D341Med (cell line): ENCODE measurements at places on chromosomes 12 and 14.

GRCh38 chr14:43165651-43166050 is 1341.4 kb downstream of the FSCB start:
- DNase-seq, result no peak

DNA sequence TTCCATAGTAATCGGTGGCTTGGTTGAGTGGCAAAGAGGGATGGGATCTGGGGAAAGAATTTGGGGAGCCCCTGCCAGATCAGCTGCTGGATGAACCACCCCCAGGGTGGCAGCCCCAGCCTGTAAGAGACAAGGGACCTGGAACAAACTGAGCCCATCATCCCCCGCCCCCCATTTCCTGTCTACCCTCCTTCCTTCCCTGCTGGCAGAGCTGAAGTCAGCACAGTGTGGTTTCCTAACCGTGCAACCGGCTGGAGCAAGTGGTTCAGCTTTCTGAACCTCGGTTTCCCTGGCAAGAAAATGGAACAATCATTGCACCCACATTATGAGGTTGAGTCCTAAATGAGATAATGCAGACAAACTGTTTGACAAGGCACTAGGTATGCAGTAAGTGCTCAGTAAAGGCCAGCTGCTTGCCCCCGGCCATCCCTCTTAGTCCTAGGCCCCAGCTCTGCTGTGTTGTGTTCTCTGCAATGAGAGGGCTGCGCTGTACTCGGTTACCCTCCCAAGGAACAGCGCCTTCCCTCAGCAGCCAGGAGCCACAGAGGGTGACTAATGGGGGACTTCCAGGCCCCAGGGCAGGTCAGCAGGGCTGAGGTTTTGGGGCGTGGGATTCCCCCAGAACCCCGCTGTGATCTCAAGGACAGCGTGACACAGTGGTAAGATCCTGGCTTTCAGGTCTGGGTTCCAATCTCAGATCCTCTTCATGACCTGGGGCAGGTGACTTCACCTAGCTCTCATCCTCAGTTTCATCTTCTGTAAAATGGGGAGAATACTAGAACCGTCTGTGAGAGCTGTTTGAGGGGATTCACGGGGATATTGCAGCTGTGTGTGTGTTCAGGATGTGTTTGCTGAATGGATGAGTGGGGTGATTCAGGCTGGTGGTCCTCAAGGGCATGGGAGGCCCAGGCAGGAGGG is 16.5 kb downstream of the SELPLG start:
- no peak for DNase-seq

DNA sequence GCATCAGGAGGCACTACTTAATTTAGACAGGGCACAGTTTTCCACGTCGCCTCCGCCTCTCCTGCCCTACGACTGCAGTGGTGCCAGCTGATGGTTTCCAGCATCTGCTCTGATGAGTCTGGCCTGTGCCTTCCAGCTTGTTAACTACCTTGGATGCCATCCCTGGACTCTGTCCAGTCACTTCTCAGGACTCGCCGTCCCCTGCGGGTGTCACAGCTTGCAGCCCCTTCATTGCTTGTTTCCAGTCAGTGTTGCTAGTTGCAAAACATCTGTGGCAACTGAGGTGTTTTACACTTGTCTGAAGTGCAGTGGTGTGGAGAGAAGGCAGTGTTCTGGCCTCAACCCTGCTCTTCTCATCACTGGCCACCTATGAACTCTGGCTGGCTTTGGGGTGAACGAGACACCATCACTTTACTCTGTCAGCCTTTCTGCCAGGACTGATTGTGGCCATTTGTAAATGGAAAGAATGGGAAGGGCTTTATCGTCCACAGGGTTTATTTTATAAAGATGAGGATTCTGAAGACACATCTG is 8.3 kb downstream of the ADGRD1 start:
- DNase-seq, result no peak

DNA sequence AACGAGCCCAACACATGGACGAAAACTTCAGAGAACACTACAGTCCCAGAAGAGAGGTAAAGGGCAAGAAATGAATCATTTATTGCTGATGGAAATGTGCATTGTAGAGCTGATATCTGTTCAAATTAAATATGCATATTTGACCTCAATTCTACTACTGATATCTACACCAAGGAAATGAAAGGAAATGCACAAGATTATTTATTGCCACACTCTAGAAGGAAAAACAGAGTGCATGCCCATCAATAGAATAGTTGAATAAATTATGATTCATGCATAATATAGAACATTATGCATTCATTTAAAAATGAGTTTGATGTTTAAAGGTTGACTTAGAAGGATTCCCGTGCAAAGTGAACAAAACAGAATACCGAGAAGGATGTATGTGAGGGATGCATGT is 15.6 kb upstream of the NUP107 start:
- DNase-seq, result no peak

DNA sequence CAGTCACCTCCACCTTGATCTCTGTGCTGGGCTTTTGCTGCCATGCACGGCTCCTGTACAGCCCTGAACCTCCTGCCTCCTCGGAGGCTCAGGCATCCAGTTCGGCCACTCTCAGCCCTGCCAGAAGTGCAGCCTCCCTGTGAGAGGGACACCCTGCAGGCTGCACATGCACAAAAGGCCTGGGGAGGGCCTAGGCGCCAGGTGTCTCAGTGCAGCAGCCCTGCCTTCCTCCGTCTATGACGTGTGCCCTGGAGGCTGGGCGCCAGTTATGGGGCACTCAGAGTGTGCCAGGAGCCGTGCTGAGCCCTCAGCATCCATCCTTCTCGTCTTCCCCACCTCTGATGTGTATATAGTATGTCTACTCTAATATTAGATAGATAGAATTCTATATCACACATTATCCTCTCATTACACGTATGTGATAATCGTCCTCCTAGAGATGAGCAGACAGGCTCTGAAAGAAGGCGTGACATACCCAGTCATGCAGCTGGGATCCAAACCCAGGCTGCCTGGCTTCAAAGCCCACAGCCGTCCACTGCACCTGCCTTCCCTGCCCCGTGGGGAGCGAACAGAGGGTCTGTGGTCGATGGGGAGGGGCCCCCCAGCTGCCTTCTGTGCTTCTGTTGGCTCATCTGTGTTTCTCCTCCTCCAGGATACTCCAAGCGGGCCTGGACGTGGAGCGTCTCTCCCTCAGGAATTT is 101.1 kb downstream of the B4GALNT3 start:
- DNase-seq, result no peak
